Activated CD4-positive, alpha-beta memory T cell treated with anti-CD3 and anti-CD28 coated beads for 36 hours (primary cell): ENCODE measurements at places on chromosomes 13 and 19. TPM values are rescaled to one million over a fixed set of nuclear protein-coding genes. Genes with fewer than 3 reads are reported as not detected.

Gene URAD
- total RNA-seq, result not detected

Gene LAIR1
- 4.9 TPM for total RNA-seq

Gene VSTM2B
- not detected for total RNA-seq

Gene GIPC1
- total RNA-seq, result 35.2 TPM

DNA sequence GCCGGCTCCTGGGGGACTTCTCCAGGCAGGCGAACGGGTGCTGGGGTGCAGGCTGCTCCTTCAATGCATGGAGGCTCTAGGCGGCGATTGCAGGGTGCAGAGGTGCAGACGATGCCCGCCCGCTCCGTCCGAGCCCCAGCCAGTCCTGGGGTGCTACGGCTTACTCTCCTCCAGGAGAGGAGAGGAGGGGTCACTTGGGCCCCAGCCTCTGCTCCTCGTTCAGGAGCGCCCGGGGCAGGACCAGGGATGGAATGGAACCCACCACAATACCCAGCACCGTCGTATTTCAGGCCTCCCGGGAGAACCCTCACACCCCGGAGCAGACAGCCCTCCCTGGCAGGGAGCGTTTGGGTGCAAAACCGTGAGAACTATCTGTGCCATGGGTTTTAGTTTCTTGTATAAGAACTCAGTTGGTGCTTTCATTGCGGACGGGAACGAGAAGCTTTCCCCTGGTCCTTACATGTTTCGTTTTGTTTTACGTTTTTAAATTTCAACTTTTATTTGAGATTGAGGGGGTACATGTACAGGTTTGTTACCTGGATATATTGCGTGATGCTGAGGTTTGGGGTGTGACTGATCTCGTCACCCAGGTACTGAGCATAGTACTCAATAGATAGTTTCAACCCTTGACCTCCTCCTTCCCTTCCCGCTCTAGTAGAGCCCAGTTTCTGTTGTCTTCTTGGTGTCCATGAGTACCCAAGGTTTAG, 46.8 kb downstream of the ARHGEF18 start:
- peak; percentile 34 for DNase-seq
- peak overlapping the region; percentile 48 for H3K27ac ChIP-seq
- peak overlapping the region; percentile 87 for H3K4me3 ChIP-seq

DNA sequence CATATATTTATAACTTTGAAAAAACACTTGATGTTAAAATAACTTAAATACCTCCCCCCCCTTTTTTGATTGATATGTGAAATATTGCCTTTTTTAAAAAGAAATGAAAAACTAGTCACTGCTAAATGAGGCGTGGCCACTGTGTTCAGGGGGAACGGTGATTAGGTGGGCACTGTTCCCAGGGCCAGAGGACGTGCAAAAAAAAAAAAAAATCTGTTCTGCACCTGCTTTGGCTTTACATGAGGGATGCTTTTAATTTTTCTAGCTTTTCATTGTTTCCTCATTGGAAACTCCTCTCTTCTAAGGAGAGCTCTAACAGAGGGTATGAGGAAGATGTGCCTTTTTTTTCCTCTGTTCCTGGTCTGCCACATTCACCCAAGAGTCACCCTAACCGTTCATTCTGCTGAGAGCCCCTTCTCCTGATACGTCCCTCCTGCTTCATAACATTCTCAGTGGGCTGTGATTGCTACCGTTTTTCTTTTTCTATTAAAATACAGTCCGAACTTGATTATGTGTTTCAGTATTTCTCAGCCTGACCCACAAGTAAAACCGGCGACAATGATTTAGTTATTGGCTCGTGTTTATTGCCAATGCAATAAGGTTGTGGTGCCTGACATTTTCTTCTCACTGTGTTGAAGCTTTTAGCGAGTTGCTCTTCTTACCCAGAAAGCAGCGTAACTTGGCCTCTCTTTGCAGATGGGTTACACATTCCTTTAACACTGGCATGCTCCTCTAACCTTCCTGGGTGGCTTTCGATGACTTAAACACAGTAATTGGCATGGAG, 64.8 kb upstream of the ZNF536 start:
- no peaks in the 10 kb centered on the region for H3K36me3 ChIP-seq
- no peak overlapping the region for H3K27ac ChIP-seq
- no peaks in the 10 kb centered on the region for H3K4me1 ChIP-seq

DNA sequence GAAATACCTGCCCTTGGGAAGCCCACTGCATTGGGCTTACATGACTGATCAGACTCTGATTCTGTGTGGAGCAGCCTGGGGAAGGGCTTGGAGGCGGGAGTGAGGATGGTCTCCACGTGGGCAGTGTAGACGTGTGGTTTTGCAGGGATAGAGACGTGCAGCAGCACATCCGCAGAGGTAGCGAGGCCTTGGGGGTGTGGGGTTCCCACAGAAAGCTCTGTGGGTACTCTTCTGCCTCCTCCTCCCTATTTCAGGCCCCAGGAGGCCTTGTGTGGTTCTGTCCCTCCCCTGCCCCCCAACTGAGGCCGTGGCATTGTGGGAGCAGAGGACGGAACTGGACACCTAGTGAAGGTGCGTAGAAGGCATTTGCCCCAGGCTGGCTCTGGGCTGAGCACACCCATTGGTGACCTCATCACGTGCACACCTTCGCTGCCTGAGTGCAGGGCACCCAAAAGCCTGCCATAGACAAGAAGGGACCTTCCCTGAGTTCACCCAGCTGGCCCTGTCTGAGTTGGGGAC, 28.9 kb downstream of the PPP1R37 start:
- peaks cover 40% of the 10 kb centered on the region for H3K4me1 ChIP-seq
- H3K27ac ChIP-seq, result no peak overlapping the region
- no peaks in the 10 kb centered on the region for H3K27me3 ChIP-seq
- no peak overlapping the region for H3K4me3 ChIP-seq

GRCh38 chr19:6226444-6227155, 53.2 kb downstream of the MLLT1 start:
- no peak overlapping the region for H3K27ac ChIP-seq
- no peaks in the 10 kb centered on the region for H3K27me3 ChIP-seq
- H3K4me3 ChIP-seq, result no peak overlapping the region
- H3K4me1 ChIP-seq, result peaks cover 4% of the 10 kb centered on the region

DNA sequence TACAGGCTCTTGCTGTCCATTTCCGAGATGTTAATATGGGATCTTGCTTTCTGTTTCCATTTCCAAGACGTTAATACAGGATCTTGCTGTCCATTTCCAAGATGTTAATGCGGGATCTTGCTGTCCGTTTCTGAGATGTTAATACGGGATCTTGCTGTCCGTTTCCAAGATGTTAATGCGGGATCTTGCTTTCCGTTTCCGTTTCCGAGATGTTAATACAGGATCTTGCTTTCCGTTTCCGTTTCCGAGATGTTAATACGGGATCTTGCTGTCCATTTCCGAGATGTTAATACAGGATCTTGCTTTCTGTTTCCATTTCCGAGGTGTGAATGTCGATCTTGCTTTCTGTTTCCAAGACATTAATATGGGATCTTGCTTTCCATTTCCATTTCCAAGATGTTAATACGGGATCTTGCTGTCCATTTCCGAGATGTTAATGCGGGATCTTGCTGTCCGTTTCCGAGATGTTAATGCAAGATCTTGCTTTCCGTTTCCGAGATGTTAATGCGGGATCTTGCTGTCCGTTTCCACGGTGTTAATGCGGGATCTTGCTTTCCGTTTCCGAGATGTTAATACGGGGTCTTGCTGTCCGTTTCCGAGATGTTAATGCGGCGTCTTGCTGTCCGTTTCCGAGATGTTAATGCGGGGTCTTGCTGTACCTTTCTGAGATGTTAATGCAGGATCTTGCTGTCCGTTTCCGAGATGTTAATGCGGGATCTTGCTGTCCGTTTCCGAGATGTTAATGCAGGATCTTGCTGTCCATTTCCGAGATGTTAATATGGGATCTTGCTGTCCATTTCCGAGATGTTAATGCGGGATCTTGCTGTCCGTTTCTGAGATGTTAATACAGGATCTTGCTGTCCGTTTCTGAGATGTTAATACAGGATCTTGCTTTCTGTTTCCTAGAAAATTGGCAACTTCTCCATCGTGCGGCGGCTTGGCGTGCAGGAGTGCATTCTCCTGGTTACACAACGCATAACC, 38.3 kb downstream of the PEX11G start:
- no peak for DNase-seq
- H3K36me3 ChIP-seq, result peaks cover 40% of the 10 kb centered on the region
- no peak overlapping the region for H3K27ac ChIP-seq
- no peaks in the 10 kb centered on the region for H3K4me1 ChIP-seq

GRCh38 chr19:14003251-14004055, 2.7 kb downstream of the RFX1 start:
- DNase-seq, result peak; percentile 47
- H3K27ac ChIP-seq, result peak overlapping the region; percentile 96
- H3K4me3 ChIP-seq, result peak overlapping the region; percentile 68
- no peaks in the 10 kb centered on the region for H3K27me3 ChIP-seq

GRCh38 chr19:34269968-34270621, 15.7 kb downstream of the GARRE1 start:
- H3K4me3 ChIP-seq, result peak overlapping the region; percentile 58
- H3K27ac ChIP-seq, result peak overlapping the region; percentile 96
- no peaks in the 10 kb centered on the region for H3K27me3 ChIP-seq
- H3K36me3 ChIP-seq, result peaks cover 1% of the 10 kb centered on the region
- H3K4me1 ChIP-seq, result peaks cover 60% of the 10 kb centered on the region

GRCh38 chr19:18488403-18488723, 33.5 kb downstream of the ELL start:
- H3K4me3 ChIP-seq, result no peak overlapping the region
- no peaks in the 10 kb centered on the region for H3K27me3 ChIP-seq
- peak overlapping the region; percentile 25 for H3K27ac ChIP-seq
- H3K36me3 ChIP-seq, result no peaks in the 10 kb centered on the region
- no peak for DNase-seq

DNA sequence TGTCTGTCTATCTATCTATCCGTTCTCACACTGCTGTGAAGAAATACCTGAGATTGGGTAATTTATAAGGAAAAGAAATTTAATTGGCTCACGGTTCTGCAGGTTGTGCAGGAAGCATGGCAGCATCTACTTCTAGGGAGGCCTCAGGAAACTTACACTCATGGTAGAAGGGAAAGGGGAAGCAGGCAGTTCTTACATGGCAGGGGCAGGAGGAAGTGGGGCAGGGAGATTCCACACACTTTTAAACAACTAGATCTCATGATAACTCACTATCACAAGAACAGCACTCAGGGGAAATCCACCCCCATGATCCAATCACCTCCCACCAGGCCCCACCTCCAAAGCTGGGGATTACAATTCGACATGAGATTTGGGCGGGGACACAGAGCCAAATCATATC, 105.3 kb downstream of the SLC10A2 start:
- no peak for DNase-seq
- no peak overlapping the region for H3K4me3 ChIP-seq

DNA sequence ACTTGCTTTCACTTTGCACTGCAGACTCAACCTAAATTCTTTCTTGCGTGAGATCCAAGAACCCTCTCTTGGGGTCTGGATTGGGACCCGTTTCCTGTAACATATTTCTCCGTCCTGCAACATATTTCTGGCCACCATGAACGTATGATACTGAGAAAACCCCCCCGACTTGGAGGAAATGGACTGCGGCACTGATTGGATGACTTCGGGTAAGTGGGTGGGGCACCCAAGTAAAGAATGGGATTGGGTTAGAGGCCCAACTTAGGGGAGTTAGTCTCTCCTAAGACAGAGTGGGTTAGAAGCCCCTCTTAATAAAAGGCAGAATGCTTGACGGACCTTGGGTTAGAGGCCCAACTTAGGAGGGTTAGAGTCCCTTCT, 690.4 kb downstream of the UQCRFS1 start:
- H3K36me3 ChIP-seq, result no peaks in the 10 kb centered on the region
- H3K4me1 ChIP-seq, result no peaks in the 10 kb centered on the region
- no peak overlapping the region for H3K4me3 ChIP-seq
- no peak overlapping the region for H3K27ac ChIP-seq
- no peak for DNase-seq
- H3K27me3 ChIP-seq, result no peaks in the 10 kb centered on the region

DNA sequence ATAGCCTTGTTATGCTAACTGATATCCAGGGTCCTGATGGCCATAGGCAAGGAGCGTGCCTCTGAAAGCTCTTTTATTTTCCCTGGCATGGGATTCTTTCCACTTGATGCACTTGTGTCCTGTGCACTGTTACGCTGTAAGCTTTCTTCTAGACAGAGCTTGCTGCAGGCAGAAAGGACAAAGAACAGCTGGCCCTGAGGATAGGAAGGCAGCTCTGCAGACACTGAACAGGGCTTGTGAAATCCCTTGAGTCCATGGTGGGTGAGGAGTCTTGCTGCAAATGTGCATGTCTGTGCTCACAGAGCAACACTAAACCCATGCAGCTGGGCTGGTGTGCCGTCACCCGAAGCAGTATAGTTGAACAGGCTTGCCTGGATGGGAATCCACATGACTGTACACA, 126.6 kb downstream of the AKAP11 start:
- peak overlapping the region; percentile 69 for H3K27ac ChIP-seq
- no peaks in the 10 kb centered on the region for H3K27me3 ChIP-seq
- peak overlapping the region; percentile 47 for H3K4me3 ChIP-seq
- peaks cover 72% of the 10 kb centered on the region for H3K36me3 ChIP-seq
- no peak for DNase-seq
